ENCODE measurements at places on chromosomes 7 and 10.
A peak's percentile ranks its signal among the peaks of the same experiment; 100 is the strongest.

DNA sequence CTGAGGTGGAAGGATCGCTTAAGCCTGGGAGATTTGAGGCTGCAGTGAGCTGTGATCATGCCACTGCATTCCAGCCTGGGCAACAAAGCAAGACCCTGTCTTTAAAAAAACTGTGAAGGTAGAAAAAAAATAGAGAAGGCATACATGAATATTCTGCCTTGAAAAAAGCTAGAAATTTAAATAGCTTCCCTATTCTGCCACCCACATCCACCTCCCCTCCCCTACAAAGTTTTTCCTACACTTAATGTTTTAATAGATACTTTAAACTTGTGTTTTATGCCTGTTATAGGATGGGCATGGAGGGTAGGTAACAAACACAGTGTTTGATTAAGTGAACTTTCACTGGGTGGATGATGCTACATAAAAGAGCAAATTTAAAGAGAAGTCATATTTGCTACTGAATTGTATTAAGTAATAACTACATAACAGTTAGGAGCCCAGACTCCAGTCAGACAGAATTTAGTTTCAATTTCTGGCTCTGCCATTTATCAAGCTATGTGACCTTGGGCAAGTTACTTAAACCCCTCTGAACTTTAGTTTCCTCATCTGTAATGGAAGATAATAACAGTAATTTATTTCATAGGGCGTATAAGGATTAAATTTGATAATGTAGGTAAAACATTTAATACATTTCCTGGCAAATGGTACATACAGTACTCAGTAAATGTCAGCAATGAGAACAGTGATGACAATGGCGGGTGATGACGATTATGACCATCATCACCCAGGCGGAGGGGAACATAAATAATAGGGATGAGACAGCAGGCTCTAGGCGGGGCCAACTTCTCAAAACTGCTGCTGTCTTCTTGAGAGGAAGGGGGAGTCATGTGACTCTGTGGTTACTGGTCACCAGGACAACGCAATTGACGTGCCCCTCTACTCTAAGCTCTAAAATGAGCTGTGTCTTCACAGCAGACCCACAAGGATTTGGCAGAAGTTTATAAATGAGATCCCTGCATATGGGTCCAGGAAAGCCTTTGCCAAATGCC, 15.8 kb downstream of the DNMBP start:
- peak; percentile 78 for ATAC-seq

DNA sequence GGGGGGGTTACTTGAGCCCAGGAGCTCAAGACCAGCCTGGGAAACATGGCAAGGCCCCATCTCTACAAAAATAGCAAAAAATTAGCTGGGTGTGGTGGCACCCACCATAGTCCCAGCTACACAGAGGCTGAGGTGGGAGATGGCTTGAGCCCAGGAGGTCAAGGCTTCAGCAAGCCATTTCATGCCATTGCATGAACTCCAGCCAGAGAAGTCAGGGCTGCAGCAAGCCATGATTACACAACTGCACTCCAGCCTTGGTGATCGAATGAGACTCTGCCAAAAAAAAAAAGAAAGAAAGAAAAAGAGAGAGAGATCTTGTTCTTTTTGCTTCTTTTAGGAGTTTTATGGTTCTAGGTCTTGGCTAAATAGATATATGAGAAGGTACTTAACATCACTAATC, 200.2 kb upstream of the PHYHIPL start:
- no peak for ATAC-seq

GRCh38 chr7:101116898-101117297, 10.0 kb upstream of the SERPINE1 start:
- no peak for ATAC-seq

DNA sequence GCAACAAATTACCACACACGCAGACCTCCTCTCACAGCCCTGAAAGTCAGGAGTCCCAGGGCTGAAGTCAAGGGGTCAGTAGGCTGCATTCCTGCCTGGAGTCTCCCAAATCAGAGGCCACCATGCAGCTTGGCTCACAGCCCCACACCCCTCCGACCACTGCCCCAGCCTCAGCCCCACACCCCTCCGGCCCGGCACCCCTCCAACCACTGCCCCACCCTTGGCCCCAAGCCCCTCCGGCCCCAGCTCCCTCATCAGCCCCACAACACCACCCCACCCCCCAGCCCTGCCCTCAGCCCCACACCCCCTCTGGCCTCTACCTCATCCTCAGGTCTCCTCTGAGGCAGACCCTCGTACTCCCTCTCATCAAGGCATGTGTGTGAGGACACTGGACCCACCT, 85.7 kb downstream of the DIP2C start:
- ATAC-seq: no peak

DNA sequence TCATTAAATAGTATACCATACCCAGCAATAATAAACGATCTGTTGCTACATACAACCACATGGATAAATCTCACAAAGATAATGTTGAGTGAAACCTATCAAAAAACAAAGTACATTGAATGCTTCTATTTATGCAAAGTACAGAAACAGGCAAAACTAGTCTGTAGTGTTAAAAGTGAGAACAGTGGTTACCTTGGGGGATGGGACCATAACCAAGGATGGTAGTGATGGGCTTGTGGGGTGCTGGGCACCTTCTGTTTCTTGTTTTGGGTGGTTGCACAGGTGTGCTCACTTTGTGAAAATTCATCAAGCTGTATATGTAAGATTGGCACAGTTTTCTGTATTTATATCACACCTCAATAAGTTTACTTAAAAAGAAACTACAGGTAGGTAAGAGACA, 105.7 kb downstream of the ATE1 start:
- no peak for ATAC-seq

- ATAC-seq: no peak
Observed at GRCh38 chr10:127992376-127992775, 85.5 kb downstream of the PTPRE start.

- ATAC-seq: peak; percentile 58
Observed at GRCh38 chr7:143345428-143345900, 17.0 kb downstream of the FAM131B start.

DNA sequence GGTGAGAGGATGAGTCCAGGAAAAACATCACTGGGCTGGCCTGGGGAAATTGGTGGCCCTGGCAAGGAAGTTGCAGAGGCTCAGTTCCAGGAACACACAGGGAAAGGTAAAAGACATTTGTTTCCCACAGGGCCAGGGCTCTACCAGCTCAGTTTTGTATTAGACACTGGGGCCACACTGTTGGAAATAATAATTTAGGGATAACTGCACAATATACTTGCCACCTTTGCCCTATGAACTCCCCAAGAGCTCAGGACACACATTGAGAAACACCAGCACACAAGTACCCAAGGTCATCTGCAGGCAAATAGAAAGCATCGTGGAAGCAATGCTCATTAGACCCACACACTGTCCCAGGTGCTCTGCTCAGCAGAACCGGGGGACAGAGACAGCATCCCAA, 617.6 kb downstream of the PTPRN2 start:
- no peak for ATAC-seq

DNA sequence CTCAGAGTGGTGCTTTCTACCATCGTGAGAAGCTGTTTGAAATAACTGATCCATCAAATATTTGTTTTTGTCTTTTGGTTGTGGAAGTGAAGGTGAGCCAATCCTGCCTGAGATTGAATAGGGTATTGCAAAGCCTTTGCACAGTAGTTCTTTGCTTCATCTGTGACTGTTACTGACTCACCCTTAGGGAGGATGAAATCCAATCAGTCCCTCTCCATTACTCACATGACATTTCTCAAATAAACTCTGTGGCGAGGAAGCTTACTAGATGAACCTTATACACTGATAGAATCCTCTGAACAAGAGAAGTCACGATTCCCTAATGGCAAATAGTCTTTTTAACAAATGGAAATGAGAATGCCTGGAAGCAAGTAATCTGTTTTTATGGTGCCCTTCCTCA, 31.9 kb downstream of the HEPACAM2 start:
- no peak for ATAC-seq

DNA sequence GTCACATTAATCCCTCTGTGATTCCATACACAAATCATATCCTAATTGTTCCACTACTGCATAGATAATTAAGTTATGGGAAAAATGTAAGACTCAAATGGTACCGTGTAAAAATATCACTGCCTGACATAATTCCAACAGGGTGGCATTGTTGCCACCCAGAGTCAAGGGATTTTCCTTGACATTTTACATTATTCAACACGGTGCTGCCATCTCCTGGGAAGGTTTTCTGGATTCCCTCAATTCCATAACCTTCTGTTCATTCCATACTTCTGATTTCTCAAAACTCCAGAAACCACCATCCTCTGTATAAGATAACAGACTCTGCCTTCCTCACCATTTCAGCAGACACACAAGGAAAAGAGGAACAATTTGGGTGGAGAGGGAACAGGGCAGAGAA, 495.9 kb downstream of the XPNPEP1 start:
- ATAC-seq: no peak
